Osteocyte (in vitro differentiated cells): ENCODE measurements at places on chromosomes 1 and 21.

DNA sequence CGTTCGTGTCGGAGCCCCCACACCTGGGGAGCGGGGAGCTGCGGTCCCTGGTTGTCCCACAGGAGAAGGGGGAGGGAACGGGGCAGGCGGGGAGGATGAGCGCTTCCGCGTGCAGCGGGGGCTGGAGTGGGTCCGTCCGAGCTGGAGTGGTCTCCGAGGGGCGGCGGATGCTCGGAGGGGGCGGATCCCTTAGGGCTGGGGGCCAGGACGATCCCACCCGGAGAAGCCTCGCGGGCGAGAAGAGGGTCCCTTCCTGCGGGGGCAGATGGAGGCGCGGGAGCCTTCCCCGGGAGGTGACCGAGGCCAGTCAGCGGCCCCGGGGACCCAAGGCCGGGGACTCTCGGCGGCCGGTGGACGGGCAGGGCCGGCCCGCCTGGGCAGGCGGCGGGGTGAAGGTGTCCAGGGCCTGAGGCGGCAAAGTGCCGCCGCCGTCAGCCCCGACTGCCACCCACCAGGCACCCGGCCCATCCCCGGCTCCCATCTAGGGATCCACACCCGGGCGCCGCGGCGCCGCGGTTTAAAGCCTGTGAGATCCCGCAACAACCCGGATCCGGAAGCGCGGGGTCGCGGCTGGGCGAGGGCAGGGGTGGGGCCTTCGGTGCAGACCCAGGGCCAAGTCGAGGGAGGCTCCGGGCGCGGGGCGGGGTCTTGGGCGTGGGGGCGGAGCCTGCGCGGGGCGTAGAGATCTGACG, 5.3 kb upstream of the CCDC27 start:
- no peak for DNase-seq

GRCh38 chr1:3570066-3570986, 41.0 kb downstream of the MEGF6 start:
- no peak for DNase-seq

- no peak for DNase-seq
Measured at GRCh38 chr1:226473325-226473724, 65.4 kb upstream of the PARP1 start.

GRCh38 chr1:17711941-17712340, 43.2 kb upstream of the ACTL8 start:
- DNase-seq, result no peak

- peak; percentile 72 for DNase-seq
Measured at GRCh38 chr1:7236844-7237515, 451.7 kb downstream of the CAMTA1 start.

DNA sequence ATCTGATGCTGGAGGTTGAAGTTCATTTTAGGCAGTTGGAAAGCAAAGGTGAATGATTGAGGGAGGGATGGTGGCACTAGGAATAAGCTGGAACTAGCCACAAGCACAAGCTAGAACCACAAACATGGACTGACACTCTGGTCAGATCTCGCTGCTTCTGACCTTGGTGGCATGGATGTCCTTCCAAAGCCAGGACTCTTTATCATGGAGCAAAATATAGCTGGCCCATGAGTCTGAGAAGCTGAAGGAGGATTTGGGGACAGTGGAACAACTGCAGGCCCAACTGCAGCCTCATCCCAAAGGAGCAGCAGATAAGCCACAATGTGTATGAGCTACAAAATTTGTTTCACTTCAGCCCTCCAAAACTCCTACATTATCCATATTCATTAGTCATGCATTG, 35.5 kb downstream of the SRSF11 start:
- DNase-seq, result no peak

DNA sequence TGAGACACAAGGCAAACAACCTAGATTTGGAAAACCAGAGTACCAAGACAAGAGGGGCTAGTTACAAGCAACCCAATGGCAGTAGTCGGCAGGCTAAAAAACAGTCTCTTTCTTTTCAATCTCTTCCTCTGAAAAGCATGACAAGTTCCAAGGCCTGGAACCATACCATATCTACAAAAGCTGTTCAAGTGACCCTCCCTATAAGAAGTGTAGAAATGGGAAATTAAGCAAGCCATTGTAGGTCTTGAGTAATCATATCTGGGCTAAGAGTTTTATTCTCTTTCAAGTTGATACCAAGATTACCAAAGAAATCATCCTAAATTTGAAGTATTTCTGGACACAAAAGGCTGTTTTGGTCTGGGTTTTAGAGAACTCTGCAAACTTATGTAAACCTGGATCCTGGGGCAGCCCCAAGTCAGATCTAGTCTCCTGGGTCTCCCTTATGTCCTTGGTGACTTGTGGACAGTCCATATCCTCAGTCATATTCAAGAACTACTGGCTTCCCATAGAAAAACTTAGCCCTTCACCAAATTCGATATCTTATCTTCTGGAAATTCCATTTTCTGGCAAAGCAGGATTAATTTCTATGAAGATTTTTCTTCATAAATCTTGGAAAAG, 24.7 kb downstream of the FMO3 start:
- no peak for DNase-seq

DNA sequence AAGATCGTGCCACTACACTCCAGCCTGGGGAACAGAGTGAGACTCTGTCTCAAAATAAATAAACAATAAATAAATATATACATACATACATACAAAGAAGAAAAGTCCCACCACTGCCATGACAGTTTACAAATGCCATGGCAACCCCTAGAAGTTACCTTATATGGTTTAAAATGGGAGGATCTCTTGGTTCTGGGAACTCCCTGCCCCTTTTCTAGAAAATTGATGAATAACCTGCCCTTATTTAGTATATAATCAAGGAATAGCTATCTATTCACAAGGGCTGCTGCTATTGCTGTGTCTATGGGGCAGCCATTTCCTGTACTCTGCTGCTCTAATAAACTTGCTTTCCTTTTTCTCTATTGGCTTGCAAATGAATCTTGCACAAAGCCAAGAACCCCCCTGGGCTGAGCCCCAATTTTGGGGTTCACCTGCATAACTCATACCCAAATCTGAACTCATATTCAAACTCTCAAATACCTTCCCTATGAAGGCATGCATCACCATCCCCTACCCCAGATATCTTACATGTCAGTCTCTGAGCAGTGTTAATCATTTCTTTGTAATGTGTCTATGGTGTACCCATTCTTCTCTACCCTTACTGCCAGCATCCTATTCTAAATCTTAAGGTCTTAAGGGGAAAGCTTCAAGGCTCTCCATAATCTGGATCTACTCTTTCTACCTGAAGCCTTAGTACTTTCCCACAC, 9.0 kb downstream of the GON4L start:
- DNase-seq, result no peak

DNA sequence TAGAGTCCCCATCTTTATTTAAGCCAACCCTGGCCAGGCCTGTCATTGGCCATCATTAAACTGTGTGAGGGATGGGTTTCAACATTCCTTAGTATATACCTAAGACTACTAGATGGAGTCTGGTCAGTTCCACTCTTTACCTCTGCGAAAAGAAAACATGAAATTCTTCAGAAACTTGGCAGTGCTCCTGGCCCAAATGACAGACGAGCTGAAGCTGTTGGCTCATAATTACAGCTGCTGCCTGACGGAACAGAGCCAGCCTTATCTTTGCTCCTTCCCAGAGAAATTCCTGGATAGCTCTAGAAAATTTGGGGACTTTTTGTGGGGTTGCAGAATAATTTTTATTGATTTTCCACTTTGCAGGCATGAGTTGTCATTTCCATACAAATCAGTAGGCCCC, 30.4 kb downstream of the NPHS2 start:
- no peak for DNase-seq

DNA sequence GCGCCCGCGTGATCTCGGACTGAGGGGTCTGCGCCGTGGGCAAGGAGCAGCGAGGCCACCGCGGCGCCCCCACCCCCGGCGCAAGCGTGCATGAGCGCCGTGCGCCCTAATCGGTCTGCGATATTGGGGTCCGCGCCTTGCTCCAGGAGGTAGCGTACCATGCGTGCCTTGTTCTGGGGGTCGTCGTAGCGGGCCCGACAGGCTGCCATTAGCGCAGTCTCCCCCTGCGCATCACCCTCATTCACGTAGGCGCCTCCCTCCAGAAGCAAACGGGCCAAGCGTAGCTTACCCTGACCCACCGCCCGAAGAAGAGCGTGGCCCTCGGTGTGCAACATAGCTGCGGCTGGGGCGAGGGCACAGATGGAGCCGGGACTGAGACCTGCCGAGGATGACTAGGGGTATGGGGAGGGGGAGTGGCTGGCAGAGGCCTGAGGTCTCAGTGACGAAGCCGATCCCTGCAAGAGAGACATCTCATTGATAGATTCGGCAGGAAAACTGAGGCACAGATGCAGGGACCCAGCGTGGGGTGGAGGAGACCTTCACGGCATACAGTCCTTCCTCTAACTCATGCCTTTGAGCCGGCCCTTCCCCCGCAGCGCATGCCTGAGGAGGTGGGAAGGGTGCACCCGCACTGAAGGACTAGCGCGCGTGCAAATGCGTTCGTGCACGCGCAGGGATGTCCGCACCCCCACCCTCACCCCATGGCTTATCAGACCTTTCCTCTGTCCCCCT, 2.8 kb downstream of the ANKRD34A start:
- no peak for DNase-seq

GRCh38 chr1:175562452-175562851, 180.9 kb downstream of the TNR start:
- DNase-seq, result no peak

GRCh38 chr1:79682478-79682877, 675.9 kb upstream of the ADGRL4 start:
- DNase-seq, result no peak

DNA sequence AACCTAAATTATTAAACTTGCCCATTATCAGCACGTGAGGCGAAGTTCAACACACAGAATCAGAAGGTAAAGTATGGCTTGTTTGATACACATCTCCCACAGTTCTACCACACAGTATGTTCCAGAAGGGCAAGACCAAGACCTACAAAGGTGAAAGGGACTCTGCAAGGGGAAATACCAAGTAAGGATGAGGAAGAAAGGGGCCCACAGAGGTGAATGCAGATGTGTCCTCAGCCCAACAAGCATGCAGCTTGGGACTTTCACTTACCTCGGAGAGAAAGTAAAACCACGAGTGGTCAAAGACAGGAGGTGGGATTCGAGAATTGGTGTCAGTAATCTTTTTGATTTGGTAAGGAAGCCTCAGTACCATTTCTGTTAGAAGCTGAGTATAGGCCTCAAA, 85.8 kb downstream of the UBR4 start:
- DNase-seq, result no peak

DNA sequence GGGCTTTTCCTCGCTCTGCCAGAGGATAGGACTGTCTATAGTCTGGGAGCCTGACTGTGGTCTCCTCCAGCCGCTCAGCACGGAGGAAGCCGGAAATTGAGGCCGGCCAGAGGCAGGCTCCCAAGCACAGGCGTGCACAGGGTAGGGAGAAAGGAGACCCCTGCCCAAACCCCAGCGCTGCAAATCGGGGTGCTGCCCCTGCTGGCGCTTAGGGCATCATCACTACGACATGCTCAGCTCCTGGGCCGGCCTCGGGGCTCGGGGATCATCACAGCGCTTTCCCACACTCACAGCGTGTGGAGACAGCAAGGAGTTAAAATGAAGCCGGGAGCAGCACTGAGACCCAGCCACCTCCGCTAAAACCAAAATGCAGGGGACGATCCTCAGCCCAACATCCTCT, 62.8 kb upstream of the ARHGEF16 start:
- DNase-seq, result no peak

DNA sequence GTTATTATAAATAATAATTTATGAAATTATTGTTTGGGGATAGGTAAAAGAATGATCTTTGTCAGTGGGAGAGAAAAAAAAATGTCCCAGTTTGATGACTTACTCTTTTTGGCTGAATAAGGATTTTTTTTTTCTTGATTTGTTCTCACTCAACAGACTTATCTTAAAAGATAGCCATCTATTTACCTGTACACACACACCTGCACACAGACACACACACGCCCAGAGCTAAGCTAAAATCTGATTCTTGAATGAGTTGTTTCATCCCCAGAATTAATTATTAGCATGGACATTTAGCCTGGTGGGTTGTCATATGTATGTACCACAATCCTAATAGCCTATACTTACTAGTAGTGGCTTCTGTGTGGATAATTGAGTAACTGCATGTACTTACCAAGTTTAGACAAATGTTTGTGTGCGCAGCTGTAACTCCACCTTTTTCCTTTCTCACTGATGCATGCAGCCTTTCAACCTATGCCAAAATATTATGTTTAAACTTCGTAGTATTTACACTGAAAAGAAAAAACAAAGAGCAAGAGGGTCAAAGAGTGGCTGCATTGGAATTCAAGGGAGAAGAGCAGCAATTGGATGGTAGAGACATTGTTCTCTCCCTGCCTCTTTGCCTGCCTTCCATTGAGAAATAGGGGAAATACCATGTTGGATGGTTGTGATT, 174.3 kb downstream of the ADGRL2 start:
- DNase-seq, result no peak

GRCh38 chr1:172203135-172203823, 217.2 kb upstream of the C1orf105 start:
- no peak for DNase-seq

GRCh38 chr1:156154317-156154749, 948 bp downstream of the SEMA4A start:
- no peak for DNase-seq
